ENCODE measurements at places on chromosomes 1 and 21.

DNA sequence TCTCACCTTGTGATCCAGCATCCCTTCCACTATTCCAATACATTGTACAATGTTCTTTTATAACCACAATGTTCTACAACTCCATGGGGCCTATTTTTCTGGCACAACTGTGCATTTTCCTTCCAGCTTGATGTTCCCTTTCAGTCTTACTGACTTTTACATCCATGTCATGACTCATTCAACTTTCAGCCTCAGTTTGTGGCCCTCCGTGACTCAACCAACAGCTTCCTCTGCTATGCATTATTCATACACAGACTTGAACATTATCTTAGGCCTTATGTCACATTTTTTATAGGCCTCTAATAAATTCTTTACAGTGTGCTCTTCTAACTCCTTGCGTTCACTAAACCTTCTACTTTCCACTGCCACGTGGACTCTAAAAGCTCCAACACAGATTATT is 119.4 kb upstream of the PRMT6 start:
- DNase-seq = no peak

DNA sequence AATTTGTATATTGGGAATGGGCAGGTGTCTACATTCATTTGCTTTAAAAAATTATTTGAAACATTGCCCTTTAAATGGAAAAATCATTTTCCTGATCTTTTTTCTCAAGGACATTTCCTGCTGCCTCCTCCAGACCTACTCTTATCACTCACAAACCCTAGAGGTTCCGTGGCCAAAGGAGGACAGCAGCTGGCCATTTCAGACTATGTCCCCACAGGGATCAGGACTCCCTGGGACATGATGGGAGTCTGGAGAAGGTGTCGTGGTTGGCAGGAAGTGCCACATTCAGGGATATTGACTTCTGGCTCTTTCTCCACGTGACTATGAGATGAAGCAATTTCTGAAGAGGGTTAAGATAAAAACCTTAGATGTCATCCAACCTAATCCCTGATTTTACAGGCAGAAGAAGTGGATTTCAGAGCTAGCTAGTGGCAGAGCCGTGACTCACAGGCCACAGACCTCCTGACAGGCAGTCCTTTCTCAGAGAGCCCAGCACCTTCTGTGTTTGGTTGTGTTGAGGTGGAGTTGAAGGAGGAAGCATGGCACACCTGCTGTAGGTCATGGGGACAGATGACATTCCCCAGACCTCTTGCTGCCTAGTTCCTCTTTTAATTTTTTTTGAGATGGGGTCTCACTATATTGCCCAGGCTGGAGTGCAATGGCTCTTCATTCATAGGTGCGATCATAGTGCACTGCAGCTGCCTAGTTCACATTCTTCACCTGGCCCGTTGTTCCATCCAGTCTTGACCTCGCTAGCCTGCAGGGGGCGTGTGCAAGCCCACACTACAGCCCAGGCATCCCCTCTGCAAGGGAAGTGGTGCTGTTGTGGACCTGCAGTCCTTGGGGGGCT is 25.5 kb upstream of the IL10 start:
- no peak for DNase-seq

GRCh38 chr1:219726480-219727272 is 113.8 kb upstream of the ZC3H11B start:
- no peak for DNase-seq

DNA sequence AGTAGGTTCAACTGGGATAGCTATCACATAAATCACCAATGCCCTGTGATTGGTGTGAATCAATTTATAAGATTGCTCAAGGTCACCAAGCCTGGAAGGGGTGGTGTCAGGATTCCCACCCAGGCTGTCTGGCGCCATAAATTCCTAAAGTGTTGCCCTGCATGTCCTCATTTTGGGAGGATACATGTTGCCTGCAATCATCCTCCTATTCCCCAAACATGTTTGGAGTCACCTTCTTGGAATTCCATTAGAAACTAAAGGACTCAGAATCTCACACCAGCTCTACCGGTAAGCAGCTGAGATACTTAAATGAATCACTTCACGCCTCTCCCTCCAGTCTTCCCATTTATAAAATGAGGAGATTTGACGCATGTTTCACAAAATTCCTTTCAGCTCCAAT is 54.1 kb upstream of the SLC45A1 start:
- DNase-seq = no peak

DNA sequence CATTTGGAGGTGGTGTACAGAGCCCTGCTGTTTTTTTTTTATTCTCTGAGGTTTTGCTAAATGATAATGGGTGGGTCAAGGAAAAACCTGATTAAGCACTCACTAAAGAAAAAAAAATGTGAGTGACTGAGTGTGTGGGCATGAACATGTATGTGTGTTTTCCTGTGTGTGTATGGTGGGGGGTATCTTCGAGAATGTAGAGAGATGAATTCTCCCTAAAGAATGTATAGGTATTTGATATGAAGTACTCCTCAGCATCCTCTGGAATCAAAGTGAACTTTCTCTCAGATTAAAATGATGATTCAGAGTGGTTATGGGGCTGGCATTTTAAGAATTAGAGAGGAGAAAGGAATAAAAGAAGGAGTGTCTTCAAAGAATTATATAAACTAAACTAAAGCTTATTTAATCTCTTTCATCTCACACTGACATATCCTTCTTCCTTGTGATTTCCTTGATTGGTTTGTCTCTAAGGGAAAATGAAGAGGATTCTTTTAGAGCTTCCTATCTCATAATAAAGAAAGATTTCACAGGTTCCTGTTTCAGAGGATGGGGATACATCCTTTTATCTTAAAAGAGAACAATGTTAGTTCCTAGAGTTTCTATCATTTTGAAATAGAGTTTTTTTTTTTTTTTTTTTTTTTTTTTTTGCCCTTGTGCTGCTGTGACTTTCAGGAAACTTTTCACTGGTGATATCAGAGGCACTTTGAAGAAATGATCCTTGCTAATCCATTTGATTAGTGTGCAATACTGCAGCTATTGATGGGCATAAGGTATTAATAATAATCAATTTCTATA is 23.9 kb downstream of the S1PR1 start:
- no peak for DNase-seq

Measured in left renal pelvis (tissue), 4 donors.